Right lobe of liver (tissue), 6 donors: ENCODE measurements at places on chromosomes 1 and 21. TPM values are rescaled to one million over a fixed set of nuclear protein-coding genes. Genes with fewer than 3 reads are reported as not detected.
A peak's percentile ranks its signal among the peaks of the same experiment; 100 is the strongest.

Gene RGS13
- not detected for total RNA-seq

- H3K4me3 ChIP-seq = no peak overlapping the region
- no peaks in the 10 kb centered on the region for H3K4me1 ChIP-seq
- DNase-seq = no peak
- no peaks in the 10 kb centered on the region for H3K36me3 ChIP-seq
- H3K27ac ChIP-seq = no peak overlapping the region
Observed at GRCh38 chr1:170214117-170215032, 68.6 kb downstream of the NTMT2 start.

Gene ACTN2
- total RNA-seq = not detected

DNA sequence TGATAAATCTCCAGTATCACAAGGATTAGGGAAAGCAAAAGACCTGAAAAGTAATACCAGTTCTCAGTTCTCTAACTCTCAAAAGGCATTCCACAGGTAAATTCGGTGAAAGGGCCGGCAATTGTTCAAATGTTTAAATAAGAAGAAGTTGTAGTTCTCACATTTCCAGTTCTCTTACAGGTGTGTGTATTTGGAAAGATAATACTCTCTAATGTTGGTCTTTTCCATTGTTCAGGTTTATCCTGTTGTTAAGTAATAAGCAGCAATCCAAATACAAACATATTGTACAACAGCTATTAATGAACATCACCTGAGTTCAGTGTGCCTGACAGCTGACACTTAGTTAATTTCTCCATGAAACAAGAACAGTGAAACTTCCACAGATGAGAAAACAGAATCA lies 13.2 kb upstream of the PRKAB2 start:
- no peak for DNase-seq
- H3K27ac ChIP-seq = no peak overlapping the region
- peaks cover 44% of the 10 kb centered on the region for H3K36me3 ChIP-seq
- no peak overlapping the region for H3K4me3 ChIP-seq

GRCh38 chr1:67158401-67158800 lies 7.9 kb upstream of the IL23R start:
- H3K4me1 ChIP-seq = no peaks in the 10 kb centered on the region
- no peaks in the 10 kb centered on the region for H3K36me3 ChIP-seq
- DNase-seq = no peak
- no peak overlapping the region for H3K27ac ChIP-seq
- no peak overlapping the region for H3K4me3 ChIP-seq

GRCh38 chr1:4020449-4020848 lies 120.4 kb upstream of the C1orf174 start:
- H3K27ac ChIP-seq = no peak overlapping the region
- no peak overlapping the region for H3K4me3 ChIP-seq
- H3K36me3 ChIP-seq = no peaks in the 10 kb centered on the region

- no peak overlapping the region for H3K4me3 ChIP-seq
- no peaks in the 10 kb centered on the region for H3K27me3 ChIP-seq
Observed at GRCh38 chr21:27157097-27157496, 190.2 kb upstream of the ADAMTS5 start.

DNA sequence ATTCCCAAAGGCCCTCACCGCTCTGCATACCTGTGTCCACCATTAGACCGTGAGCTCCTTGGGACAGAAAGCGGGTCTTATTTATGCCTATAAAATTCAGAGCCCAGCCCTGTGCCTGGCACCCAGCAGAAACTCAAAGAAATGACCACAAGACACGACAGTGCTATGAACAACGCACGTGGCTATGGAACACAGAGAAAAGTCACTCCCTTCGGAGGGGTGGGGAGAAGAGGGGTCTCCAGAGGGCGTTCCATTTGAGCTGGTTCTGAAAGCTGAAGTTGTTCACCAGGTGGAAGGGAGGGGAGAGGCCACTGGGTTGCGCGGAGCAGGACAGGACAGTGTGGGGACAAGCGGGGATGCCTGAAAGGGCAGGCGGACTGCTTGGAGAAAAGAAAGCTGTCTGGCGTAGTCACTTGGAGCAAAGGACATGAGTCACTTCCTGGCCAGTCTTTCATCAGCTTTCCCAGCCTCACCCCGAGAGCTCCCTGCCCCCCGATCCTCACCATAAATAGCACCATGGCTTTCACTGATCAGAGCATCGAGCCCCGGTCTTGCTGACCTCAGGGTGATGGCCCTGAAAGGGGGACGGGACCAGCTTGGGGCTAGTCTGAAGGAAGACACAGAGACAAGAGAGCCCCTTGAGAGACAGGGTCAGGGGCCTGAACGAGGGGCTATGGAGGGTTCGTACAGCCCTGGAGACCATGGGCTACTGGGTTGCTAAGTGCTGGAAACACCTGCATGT lies 28.5 kb downstream of the ECE1 start:
- no peaks in the 10 kb centered on the region for H3K4me1 ChIP-seq
- no peak for DNase-seq
- peaks cover 26% of the 10 kb centered on the region for H3K36me3 ChIP-seq
- no peaks in the 10 kb centered on the region for H3K27me3 ChIP-seq
- H3K4me3 ChIP-seq = peak overlapping the region; percentile 2

Gene IL19
- not detected for total RNA-seq

DNA sequence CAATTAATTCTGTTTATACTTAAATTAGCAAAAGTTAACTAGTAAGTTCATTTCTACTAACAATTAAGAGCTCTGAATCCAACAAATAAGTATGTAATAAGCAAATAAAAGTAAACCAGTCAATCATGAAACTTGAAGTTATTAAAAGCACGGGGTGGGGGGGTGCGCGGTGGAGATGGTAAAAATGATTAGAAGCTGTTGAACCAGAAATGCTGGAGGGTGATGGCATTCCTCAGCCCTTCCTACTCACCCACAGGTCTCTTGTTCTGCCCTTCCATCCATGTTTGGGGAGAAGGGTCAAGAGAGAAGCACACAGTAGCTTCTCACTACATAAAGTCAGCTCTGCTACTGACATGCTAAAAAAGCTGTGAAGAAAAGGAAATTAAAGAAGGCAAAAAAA lies 63.5 kb downstream of the AKT3 start:
- no peaks in the 10 kb centered on the region for H3K36me3 ChIP-seq
- no peak overlapping the region for H3K4me3 ChIP-seq
- H3K27me3 ChIP-seq = no peaks in the 10 kb centered on the region
- no peaks in the 10 kb centered on the region for H3K4me1 ChIP-seq
- H3K27ac ChIP-seq = no peak overlapping the region
- no peak for DNase-seq

Gene SLC30A10
- 35.9 TPM for total RNA-seq

Gene NGF
- 0.49 TPM for total RNA-seq

GRCh38 chr1:81366173-81366572 lies 434.6 kb upstream of the ADGRL2 start:
- H3K27ac ChIP-seq = no peak overlapping the region
- H3K36me3 ChIP-seq = no peaks in the 10 kb centered on the region
- no peak overlapping the region for H3K4me3 ChIP-seq
- H3K4me1 ChIP-seq = no peaks in the 10 kb centered on the region

Gene TOMM40L
- total RNA-seq = 6.0 TPM

- no peak for DNase-seq
- no peaks in the 10 kb centered on the region for H3K36me3 ChIP-seq
- no peak overlapping the region for H3K4me3 ChIP-seq
- H3K4me1 ChIP-seq = peaks cover 7% of the 10 kb centered on the region
- no peak overlapping the region for H3K27ac ChIP-seq
- no peaks in the 10 kb centered on the region for H3K27me3 ChIP-seq
Observed at GRCh38 chr1:210695026-210695425, 366.3 kb downstream of the HHAT start.

Gene BCL2L15
- total RNA-seq = 0.06 TPM

- no peaks in the 10 kb centered on the region for H3K36me3 ChIP-seq
- no peaks in the 10 kb centered on the region for H3K4me1 ChIP-seq
- H3K27ac ChIP-seq = no peak overlapping the region
- H3K27me3 ChIP-seq = no peaks in the 10 kb centered on the region
- no peak for DNase-seq
- H3K4me3 ChIP-seq = no peak overlapping the region
Observed at GRCh38 chr21:41673596-41674335, 93.1 kb downstream of the RIPK4 start.

- no peak overlapping the region for H3K27ac ChIP-seq
- no peak overlapping the region for H3K4me3 ChIP-seq
- no peaks in the 10 kb centered on the region for H3K27me3 ChIP-seq
- peaks cover 13% of the 10 kb centered on the region for H3K4me1 ChIP-seq
- H3K36me3 ChIP-seq = no peaks in the 10 kb centered on the region
- no peak for DNase-seq
Observed at GRCh38 chr1:178530037-178530402, 17.1 kb downstream of the TEX35 start.

- H3K36me3 ChIP-seq = no peaks in the 10 kb centered on the region
- no peak overlapping the region for H3K4me3 ChIP-seq
- H3K27me3 ChIP-seq = no peaks in the 10 kb centered on the region
- H3K4me1 ChIP-seq = no peaks in the 10 kb centered on the region
- DNase-seq = no peak
Observed at GRCh38 chr1:82219841-82220240, 419.1 kb downstream of the ADGRL2 start.
